ENCODE measurements at places on chromosomes 7 and 10.

- no peak for DNase-seq
Measured at GRCh38 chr7:73433924-73434700, 534 bp downstream of the FZD9 start.

GRCh38 chr10:5570979-5571810 is 46.4 kb downstream of the CALML3 start:
- no peak for DNase-seq

- no peak for DNase-seq
Measured at GRCh38 chr7:28813243-28813962, 144.7 kb downstream of the TRIL start.

GRCh38 chr7:35604595-35604994 is 90.3 kb downstream of the HERPUD2 start:
- DNase-seq: no peak

DNA sequence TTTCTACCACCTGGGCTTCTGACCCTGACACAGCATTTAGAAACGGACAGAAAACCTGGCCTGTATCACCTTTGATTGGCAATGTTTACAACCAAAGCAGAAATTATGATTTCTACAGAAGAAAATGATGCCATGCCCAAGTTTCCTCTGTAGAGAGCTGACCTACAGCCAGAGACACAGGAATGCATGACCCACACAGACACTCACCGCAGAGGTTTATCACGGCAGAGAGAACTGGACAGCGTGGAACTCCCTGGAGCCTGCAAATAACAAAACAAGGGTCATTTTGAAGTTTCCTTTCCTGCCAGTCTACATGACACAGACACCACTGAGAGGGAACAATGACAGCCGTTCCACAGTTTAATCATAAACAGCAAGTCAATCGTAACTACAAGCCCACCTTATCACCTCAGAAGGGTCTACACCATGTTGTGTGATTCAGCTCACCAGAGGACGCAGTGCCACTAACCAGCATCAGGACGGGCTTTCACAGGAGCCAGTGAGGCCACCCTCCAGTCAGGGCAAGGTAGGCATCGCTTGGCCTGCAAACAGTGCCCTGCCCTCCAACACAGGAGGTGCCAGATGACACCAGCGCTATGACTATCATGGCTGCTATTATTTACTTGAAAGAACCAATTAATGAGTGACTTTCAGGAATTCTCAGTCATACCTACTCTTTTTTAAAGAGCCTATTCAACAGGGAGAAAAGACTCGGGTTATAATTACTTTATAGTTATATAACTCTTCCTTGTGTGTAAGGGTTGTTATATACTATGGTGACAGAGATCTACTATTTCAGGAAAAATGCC is 139.9 kb downstream of the TNS3 start:
- DNase-seq: no peak

DNA sequence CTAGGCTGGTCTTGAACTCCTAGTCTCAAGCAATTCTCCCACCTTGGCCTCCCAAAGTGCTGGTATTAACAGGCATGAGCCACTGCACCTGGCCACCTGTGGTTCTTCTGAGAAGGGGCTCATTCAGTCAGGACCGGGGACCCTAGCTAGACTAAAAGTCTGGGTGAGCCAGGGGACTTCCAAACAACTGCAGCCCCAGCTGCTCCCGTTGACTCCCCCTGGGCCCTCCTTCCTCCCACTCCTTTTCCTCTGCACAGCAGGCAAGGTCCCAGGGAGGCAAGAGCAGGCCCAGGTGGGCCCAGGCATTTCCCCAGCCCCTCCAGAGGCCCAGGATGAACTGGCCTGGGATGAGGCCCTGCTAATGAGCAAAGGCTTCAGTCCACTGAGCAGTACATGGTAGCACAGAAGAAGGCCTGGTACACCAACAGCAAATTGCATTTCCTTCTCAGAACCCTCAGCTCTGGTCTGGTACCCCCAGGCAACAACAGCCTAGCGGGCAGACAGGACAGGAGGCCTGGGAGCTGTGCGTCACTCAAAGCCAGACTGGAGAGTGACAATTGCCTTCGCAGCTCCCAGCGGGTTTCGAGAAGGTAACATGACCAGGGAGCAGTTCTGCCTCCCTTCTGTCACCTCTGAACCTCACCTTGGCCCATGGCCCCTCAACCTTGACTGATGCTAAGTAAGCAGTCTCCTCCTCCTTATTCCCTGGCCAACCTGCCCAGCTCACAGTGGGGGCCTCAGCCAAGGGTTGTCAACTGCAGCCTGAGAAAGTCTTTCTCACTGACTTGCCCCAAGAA is 30.7 kb upstream of the HSPA12A start:
- no peak for DNase-seq

DNA sequence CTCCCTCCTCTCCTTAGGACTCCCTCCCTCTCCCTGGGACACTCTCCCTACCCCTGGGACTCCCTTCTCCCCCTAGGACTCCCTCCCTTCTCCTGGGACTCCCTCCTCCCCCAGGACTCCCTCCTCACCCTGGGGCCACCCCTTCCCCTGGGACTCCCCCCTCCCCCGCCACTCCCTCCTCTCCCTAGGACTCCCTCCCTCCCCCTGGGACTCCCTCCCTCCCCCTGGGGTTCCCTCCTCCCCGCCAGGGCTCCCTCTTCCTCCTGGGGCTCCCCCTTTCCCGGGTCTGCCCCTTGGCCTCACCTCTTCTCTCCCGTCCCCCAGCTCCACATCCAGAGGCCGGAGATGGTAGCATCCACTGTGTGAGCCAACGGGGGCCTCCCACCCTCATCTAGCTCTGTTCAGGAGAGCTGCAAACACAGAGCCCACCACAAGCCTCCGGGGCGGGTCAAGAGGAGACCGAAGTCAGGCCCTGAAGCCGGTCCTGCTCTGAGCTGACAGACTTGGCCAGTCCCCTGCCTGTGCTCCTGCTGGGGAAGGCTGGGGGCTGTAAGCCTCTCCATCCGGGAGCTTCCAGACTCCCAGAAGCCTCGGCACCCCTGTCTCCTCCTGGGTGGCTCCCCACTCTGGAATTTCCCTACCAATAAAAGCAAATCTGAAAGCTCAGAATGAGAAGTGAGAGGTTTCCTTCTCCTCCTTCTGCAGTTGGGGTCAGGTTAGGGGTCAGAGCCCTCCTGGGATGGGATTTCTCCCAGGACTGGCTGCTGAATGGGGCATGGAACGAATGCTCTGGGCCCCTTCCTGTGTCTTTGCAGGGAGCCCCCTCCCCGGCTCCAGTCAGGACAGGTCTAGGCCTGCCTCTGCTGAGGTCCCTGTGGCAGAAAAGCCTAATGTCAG is 1.4 kb upstream of the MUC17 start:
- DNase-seq: no peak
